Activated CD4-positive, alpha-beta T cell treated with anti-CD3 and anti-CD28 coated beads, Interleukin-2, amount 50 U/mL, for 16 hours (primary cell): ENCODE measurements at places on chromosomes 7 and 10.
A peak's percentile ranks its signal among the peaks of the same experiment; 100 is the strongest.

- no peak for DNase-seq
Observed at GRCh38 chr10:72261784-72262404, 11.8 kb upstream of the DDIT4 start.

GRCh38 chr7:93140582-93141191, 7.5 kb downstream of the SAMD9L start:
- no peak for DNase-seq

GRCh38 chr7:45596665-45597095, 22.5 kb downstream of the ADCY1 start:
- DNase-seq: no peak

- no peak for DNase-seq
Observed at GRCh38 chr10:75707080-75707840, 275.8 kb downstream of the LRMDA start.

DNA sequence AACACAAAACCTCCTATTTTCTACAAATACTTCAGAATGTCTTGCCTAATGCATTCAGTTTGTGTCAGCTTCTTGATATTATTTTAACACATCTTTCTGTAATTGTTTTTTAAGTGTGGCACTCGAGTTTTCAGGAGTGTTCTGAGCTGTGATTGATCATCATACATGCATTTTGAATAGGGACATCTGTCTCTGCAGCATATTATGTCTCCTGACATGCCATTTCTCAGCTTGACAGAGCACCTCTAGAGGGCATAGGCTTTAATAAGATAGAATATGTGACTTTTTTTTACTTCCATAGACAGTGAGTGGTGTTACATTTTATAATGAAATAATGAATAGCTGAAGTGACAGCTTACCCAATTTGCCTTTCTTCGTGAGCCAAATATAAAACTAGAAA, 219.2 kb upstream of the HDAC9 start:
- DNase-seq: no peak

DNA sequence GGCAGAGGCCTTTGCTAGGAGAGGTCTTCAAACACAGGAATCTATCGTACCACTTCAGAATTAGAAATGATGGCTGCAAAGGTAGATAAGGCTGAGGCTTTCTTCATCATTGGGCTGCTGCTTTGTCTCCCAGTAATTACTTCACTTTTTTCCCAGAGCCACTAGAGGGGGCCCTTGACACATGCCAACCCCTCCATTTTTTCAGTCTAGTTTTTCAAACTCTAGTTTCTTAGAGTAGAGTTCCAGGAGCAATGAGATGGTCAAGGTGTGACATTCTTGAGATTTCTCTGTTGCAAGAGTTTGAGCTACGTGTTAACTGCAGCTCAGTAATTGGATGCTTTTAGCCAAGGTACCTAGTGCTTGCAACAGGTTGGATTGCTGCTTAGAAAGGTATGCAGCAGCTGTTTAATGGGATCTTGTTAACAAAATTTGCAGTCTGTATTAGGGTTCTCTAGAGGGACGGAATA, 33.8 kb upstream of the RBM20 start:
- DNase-seq: peak; percentile 73

DNA sequence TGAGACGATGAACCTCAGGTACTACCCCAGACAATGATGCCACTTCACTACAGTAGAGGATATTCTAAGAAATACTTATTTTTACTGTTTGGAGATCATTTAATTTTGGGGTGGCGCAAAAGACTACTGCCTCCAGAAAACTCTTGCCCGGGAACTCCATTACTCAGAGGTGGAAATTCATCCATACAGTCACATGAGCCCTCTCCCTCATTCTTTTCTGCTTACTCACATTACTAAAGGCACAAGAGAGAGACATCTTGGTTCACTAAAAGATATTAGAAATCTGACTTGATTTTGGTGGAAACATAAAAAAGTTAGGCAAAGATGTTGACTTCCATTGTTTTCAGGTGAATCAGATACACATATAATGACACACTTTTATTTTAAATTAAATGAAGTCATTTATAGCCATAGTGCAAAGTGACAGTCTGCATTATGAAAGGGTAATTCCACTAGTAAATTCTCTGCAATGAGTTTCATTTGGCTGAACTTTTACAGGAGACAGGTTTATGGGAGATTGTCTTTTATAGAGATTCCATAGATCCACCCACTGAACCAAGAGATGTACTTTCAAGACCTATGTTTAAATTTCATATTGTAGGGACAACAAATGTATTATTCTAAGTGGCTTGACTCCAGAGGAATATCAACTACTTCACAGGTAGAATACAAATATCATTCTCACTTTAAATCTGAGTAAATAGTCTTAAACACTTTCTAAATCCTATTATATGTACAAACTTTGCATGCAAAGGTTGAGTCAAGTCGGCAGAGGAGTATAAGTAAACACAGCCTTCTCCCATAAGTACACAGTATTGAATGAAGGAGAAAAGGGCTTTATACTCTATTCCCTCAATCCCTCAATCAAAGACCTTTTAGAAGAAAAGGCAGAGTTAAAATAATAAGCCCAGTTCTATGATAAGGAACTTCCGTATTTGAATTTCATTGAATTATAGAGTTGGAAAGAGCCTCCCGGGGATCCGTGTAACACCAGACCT, 18.8 kb downstream of the NEBL start:
- no peak for DNase-seq

DNA sequence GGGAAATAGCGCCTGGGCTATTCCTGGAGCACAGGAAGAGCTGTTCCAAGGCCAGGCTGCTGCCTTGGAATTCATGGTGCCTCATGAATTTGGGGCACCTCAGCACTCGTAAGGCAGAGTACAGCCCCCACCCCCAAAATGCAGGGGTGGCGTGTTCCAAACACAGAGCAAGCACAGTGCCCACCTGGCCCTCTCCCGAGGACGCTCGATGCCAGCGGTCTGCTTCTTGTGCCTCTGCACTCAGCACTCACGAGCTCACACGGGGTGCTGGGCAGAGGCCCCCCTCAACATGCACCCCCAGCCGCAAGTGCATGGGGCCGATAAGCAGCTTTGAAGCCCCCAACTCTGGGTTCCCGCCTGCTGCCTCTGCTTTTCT, 60.1 kb downstream of the ZRANB1 start:
- DNase-seq: no peak

DNA sequence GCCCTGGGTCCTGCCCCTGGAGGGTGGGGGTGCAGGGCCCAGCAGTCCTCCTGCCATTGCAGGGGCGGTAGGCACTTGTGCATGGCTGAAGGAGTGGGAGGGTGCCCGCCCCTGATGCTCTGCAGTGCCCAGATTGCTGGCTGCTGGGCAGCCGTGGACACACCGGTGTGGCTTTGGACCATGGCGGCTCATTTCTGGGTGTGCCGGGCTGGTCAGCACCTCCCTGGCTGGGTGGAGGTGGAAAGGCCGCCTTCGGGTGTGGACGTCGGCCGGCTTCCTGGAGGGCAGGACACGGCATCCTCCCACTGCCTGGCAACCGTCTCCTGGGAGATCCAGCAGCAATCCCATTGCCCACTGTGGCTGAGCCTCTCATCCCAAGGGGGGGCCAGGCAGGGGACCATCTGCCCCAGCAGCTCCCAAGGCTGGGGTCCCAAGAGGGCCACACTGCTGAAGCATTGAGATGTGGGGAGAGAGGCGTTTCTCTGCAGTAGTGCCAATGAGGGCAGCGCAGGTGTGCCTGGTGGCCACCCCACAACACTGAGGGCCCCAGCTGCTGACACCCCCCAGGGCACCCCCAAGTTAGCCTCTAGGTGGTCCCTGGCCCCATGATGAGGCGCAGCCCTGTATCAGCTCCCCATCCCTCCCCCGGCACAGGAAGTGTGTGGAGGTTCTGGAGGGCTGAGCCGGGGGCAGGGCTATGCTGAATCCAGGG, 12.9 kb downstream of the TTYH3 start:
- no peak for DNase-seq

GRCh38 chr7:69399401-69399800, 198.9 kb upstream of the AUTS2 start:
- no peak for DNase-seq
